AG20443 (cell line): ENCODE measurements at places on chromosomes 11 and 22.

DNA sequence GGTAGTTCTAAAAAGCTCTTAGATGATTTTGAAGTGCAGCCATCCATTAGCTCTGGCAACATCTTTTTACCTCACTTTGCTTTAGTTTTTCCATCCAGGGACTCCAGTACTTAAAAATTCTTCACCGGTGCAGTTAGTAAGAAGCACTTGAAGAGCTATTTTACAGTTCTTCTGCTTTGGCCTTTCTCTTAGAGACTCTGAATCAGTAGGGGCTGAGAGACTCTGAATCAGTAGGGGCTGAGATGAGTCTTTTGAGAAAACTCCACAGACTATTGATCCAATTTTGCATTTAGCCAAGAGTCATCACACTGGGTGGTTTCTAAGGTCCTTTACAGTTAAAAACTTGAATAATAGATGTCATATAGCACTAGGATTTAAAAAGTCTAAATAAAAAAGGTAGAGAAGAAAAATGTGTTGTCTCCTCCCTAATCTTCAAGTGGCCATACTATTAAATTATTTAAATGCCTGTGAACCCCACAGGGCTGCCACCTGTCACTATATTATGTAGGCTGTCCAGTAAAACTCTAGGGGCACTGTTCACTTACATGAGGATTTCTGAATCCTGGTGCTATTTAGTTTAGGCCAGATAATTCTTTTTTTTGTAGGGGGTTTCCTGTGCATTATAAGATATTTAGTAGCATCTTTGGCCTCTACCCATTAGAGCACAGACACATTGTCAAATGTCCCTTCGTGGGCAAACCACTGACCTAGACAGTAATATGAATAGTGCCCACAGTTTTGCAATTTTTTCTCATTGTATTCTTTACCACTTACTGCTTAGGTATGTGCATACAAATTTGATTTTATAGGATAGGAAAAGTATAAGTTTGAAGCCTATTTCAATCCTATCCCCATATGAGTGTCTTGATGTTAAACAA, 26.3 kb upstream of the HIKESHI start:
- DNase-seq, result no peak

DNA sequence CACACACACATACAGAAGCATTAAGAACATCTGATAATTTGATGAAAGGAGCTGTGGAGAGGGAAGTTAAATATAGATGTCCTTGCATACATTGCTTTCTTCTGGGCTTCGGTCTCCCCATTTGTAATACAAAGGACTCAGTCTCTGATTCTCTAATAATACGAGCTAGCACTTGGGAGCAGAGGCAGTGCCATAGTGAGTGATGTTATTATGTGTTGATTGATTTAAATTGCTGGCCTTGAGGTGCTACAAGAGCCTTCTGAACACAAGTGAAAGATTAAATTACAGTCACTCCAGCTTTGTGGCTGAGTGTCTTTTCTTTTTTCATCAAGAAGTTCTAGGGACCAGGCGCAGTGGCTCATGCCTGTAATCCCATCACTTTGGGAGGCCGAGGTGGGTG, 61.5 kb upstream of the HMGXB4 start:
- no peak for DNase-seq

GRCh38 chr22:25362883-25363240, 143.4 kb downstream of the CRYBB2 start:
- no peak for DNase-seq

- DNase-seq, result no peak
Measured at GRCh38 chr11:86726118-86726753, 53.8 kb upstream of the ME3 start.

DNA sequence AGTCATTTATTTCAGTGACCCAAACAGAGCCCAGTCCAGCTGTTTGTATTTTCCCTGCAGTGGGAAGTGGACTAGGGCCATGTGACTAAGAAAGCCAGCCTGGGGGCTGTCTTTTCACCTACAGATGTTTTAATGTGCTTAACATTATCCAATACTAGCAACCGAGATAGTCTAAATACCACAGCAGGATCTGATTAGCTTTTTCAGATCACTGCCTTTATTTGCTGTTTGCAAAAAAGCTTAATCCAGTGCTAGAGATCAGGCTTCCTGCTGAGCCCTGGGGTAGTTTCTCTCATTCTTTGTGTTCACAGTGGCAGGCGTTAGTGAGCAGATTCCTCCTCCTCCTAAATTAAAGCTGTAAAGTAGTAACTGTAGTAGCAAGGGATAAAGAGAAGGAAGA, 35.0 kb downstream of the ZC3H12C start:
- peak; percentile 41 for DNase-seq

DNA sequence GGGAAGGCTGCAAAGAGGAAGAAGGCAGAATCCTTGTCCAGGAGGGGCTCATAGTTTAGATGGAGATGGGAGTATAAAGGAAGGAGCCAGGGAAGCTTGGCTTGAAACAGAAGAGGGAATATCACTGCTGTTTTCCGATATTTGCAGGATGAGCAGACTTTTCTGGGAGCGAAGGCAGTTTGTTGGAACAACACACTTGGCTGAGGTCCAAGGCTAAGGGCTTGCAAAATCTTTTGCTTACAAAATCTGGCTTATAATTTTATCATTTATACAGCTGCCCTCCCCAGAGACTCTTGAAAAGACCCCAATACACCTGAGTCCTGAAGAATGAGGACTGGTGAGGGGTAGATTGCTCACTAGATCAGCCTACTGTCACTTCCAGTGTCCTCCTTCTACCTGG, 174.8 kb downstream of the NELL1 start:
- no peak for DNase-seq
